ENCODE measurements at places on chromosomes 6 and 20.

GRCh38 chr6:123529843-123530242, 106.9 kb downstream of the TRDN start:
- DNase-seq, result no peak

DNA sequence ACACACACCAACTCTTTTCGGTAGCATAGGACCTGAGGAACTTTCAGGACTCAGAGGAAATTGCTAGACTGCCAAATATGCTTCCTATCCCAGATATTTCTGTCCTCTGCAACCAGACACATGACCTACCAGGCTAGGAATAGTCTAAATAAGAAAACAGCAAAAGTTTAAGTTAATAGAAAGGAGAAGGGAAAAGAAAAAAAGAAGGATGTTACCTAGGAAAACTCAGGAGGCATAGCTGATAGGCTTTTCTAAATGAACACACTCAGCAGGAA, 74.6 kb downstream of the MAP3K5 start:
- DNase-seq, result no peak

DNA sequence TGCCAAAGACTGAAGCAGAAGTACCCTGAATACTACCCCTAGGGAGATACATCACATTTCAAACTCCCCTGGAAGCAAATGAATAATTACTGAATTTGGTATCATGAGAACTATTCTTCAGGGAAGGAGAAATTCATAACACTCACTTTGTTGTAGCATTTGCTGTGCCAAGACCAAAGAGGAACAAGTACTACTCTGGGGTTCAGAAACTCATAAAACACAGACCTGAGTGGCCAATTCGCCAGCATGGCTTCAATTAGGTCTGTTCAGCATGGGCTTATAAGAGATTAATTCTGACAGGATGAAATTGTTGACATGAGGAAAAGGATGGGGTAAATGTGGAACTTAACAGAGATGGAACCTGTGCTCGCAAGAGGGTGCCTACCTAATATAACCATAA, 6.5 kb downstream of the ELOVL5 start:
- no peak for DNase-seq

- DNase-seq, result no peak
These were observed 1.0 kb downstream of the NUDT3 start for GRCh38 chr6:34391473-34391785.

DNA sequence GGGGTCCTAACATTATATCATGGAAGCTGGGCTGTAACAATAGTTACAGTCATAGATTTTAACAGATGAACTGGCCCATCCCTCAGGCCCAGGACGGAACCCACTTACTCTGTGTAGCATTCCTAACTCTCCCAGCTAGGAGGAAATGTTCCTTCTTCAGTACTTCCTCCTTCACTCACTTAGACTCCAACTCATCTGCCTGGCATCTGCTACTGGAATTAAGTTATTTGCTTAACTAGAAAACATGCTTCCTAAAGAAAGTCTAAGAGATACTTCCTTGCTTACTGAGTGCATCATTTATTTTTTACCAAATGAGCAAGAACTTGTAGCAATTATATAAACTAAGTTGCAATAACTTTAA, 20.5 kb downstream of the GCLC start:
- DNase-seq, result peak; percentile 70

DNA sequence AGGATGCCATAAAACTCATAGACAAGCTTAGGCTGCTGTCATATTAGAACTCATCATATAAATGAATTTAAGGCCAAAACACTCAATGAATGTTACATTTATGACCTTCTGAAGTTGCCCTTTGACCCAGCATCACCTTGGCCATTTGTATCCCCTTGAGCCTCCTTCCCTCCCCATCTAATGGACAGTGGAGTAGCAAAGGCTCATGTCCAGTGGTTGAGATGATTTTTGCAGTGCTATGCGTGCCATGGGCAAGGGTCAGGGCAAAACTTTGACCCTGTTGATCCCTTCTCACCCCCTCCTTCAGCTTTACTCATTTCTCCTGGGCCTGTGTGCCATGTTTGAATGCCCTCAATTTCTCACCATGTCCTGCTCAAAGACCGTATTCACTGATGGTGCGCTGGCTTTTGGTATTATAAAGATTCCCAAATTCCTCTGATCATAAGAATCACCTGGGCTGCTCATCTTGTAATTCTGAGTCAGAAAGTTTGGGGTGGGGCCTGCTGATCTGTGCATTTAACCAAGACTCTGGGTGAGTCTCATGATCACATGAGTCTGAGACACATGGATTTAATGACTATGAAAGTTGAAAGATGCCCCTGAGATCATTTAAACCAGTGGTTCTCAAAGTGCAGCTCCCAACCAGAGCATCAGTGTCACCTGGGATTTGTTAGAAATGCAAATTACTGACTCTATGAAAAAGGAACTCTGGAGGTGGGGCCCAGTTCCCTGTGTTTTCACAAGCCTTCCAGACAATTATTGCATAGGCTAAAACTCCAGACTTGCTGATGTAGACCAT, 57.5 kb upstream of the IL20RA start:
- DNase-seq, result no peak

DNA sequence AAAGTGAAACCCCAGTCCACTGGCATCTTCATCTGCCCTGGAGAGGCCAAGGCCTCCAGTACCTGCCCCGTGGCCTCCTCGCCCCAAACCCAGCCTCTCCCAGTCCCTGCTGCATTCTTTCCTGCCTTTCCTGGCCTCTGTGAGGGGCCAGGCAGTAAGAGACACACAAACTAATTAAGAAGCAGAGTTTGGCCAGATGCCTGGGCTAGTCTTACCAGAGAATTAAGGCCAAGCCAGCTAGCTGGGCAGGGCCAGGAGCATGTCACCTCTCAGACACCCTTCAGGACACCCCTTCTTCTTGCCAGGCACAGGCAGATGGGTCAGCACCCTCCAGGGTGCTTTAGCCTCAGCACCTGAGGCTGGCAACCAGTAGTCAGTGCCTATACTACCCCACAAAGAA, 2.4 kb downstream of the MDGA1 start:
- DNase-seq, result no peak

- peak; percentile 22 for DNase-seq
These were observed 39.7 kb upstream of the TULP1 start for GRCh38 chr6:35552285-35552917.

- DNase-seq, result no peak
These were observed 35.9 kb upstream of the C20orf144 start for GRCh38 chr20:33626190-33626589.

DNA sequence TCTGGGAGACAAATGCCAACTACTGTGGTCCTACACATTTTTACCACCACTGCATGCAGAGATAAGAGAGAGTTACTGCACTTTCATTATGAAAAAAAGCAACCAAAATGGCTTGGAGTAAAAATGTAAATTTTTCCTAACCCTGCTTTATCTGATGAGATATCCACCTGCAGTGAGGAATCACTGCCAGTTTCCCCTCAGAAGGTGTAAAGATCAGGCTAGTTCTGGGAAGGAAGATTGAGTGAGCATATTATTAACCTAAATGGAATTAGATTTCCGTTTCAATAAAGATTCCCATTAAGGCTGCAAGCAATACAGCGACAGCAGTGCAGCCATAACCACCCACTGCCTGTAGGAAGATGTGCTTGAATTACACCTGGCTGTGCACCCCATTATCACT, 84.9 kb downstream of the QRSL1 start:
- no peak for DNase-seq

DNA sequence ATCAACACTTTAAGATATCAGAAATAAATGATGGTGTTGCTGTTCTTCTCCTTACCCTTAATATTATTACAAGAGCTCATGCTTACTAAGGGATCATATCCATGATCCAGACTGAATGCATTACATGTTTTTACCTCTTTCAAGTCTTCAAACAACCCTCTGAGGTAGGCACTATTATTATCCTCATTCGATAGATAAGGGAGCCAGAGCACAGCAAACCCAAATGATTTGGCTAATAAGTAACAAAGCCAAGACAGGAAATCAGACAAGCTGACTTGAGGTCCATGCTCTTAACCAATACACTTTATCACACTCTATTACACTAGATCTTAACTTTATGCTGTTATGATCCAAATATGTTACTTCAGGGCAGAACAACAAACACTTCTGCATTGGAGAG, 145.9 kb downstream of the RALGAPA2 start:
- DNase-seq, result no peak

DNA sequence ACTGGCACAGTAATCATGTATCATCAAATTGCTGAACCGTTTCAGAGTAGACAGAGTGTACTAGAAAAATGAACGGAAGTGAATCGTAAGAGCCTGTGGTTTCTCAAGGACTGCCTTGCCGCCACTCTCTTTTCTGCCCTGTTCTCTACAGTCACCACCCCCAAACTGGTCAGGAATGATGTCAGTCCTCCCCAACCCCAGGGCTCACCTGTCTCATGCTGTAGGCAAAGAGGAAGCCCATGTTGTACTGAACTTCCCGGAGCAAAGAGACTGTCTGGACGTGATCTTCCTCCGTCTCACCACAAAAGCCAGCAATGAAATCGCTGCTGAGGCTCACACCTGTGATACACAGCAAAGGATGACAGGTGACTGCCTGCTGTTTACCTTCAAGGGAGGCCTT, 31.0 kb downstream of the CDK5RAP1 start:
- DNase-seq, result no peak

GRCh38 chr6:39829331-39829730, 37.2 kb downstream of the DAAM2 start:
- DNase-seq, result no peak

GRCh38 chr6:40848868-40849514, 190.0 kb downstream of the UNC5CL start:
- DNase-seq, result no peak

DNA sequence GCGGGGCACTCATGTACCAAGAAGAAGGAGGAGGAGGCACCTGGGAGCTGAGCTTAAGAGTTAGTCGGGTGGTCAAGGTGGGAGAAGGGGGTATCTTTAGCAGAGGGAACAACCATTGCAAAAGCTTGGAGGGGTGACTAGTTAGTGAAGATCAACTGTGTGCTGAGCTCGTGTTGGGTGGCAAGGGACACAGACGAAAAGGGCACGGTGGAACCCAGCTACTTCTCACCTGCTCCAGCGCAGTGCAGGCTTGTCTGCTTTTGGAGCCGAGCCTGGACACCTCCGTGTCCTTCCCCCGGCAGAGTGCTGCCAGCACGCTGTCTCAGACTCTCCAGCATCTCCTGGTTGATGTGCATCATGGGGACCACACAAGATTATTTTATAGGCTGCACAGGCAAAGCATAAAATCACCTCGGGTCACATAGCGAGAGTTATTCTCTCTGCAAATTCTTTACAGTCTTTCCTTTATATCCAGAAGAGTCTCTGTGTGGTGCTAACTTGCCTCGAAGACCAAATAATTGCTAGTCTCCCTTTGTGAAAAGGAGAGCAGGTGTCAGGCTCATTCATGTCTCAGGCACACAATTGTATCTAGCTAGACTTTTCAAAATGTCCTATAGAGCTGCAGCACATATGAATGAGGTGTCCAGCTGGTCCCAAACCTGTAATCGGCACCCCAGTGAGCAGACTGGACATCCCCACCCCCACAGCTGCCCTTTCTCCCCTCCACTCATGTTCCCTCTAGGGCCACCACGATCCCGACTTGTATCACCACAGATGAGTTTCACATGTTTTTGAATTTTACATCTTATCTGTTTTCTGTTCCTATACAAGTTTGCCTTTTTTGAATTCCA, 123.4 kb downstream of the CEBPB start:
- no peak for DNase-seq

DNA sequence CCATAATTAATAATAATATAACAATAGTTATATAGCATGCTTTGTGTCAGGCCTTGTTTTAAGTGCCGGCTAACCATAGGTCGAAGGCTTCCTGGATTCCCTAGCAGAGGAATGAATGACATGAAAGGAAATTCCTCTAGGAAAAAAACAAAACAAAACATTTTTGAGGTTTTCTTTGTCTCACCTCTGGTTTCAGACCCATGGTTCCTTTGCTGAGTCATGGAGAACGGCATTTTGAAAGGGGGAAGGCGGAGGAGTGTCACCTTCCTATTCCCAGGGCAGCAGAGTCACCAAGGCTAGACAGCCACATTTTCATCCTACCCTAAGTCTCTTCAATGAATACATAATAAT, 25.3 kb upstream of the CCND3 start:
- DNase-seq, result peak; percentile 35

DNA sequence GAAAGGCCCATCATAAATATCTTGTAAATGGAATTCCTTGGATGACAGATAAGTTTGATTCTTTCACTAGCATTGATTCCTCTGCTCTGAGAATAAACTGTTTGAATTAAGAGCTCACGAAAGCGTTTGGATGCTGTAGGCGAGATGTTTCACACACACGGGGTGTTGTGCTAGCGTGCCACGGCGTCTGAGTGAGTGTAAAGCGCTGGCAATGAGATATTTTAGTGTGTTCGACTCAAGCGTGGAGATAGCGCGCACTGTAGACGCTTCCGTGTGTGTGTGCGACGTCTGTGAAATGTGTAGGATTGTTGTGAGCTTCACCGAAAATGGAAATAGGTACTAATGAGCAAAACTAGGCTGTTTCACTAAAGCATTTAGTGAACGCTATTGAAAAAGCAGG, 29.4 kb upstream of the ADRM1 start:
- no peak for DNase-seq

DNA sequence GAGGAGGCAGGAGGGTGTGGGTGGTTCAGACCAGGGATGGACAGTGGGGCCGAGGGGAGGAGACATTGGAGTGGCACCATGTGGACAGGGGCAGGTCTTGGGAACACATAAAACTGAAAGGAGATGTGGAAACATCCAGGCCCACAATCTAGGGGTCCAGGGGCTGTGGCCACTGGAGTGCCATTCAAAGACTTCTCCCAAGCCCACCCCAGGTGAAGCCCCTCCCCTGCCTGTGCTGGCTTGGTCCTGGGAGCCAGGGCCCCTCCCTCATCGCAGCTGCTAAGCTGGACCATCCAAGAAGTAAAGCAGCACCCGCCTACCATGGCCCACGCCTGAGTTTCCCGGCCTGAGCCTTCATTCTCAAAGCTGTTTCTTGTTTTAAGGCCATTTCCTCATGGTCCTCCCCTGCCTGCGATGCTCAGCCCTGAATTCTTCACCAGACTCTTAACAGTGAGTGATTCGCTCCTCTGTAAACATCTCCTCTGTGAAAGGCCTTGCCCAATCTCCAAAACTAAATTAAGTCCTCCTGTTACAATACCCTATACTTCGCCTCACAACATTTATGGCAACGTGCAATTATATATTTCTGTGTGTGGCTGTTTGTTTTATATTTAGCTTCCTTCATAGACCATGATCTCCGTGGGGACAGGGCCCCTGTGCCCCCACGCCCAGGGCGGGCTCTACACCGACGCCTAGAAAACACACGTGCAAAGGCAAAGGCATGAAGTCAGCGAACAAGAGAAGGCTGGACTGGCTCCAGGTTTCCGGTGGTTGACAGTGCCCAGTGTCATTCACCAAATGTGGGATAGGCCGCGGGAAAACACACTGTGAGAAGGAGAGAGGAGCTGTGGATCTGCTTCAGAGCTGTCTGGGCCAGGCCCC, 267.8 kb downstream of the ERMARD start:
- no peak for DNase-seq
